ELR (cell line): ENCODE measurements at places on chromosomes 2 and 18.

GRCh38 chr18:61924550-61924949 lies 31.7 kb upstream of the RNF152 start:
- no peak for DNase-seq

DNA sequence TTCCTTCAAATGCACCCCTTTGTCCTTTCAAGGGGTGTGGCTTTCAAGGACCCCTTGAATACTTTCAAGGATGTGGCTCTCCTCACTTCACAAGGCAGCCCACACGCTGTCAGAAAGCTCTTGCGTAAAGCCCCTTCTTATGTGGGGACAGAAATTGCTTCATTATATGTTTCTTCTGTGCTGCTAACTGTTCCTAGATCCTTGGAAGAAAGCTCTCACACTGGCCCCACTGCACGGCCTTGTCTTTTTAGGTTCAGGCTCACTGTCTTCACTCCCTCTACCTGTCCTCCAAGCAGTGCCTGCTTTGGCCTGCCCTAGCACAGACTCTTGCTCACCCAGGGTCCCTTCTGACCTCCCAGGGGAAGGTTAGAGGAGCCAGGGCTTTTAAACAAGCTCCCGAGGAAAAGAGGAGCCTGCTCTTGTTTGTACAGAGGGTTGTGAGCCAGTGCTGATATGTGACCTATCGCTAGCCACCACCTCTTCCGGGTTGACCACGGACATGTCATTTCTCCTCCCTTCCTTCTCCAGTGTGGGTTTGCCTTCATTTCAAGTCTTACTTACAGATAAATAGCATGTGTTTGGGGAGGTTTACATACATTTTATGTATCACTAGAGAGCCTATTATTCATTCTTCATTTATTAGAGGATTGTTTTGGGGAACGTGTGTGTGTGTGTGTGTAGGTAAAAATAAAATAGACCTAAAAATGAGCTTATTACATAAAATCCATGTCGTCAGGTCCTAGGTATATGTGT lies 94.7 kb downstream of the RTN4 start:
- no peak for DNase-seq

GRCh38 chr2:148021886-148022285 lies 995 bp downstream of the MBD5 start:
- DNase-seq = peak; percentile 17

- no peak for DNase-seq
These were observed 1463.6 kb downstream of the LRP1B start for GRCh38 chr2:140667203-140667602.

GRCh38 chr2:121388371-121388770 lies 103.4 kb upstream of the TFCP2L1 start:
- peak; percentile 17 for DNase-seq

DNA sequence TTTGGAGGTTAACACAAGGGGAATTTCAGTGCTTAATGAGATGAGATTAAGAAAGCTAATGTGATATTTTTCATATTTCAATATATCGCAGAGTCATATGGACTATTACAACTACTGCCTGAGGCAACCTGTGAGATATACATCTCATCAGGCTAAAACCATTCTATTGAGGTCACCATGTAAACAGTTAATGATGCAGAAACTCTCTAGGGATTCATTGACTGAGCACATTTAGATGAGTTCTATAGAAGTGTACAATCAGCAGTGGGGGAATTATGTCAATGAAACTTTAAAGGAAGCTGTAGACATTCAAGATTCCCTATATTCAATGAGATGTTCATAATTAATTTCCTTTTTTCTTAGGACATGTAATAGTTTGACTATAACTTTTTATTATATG lies 687.4 kb upstream of the SYT4 start:
- no peak for DNase-seq

GRCh38 chr2:113069676-113070605 lies 2.2 kb downstream of the IL1F10 start:
- DNase-seq = no peak

- DNase-seq = no peak
These were observed 9.5 kb downstream of the AQP12A start for GRCh38 chr2:240701091-240701735.

- no peak for DNase-seq
These were observed 175.3 kb downstream of the RPIA start for GRCh38 chr2:88866756-88867155.

GRCh38 chr18:70634576-70635147 lies 345.8 kb downstream of the SOCS6 start:
- no peak for DNase-seq

GRCh38 chr2:235500761-235501672 lies 7.2 kb downstream of the AGAP1 start:
- peak; percentile 80 for DNase-seq

DNA sequence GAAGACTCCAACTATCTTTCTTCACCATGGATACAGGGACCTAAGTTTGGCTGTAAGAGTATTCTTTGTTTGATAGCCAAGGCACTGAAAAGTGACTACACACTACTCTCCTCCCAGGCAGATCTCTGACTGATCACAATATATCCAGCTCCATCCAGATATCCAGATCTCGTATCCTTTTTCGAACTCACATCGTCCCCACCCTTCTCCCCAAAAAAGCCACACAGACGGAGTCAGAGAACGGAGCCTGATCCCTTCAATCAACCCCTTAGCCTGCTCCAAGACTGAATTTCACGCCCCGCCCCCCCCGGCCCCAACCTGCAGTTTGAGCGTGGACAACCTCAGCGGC lies 533 bp downstream of the DHX57 start:
- no peak for DNase-seq

DNA sequence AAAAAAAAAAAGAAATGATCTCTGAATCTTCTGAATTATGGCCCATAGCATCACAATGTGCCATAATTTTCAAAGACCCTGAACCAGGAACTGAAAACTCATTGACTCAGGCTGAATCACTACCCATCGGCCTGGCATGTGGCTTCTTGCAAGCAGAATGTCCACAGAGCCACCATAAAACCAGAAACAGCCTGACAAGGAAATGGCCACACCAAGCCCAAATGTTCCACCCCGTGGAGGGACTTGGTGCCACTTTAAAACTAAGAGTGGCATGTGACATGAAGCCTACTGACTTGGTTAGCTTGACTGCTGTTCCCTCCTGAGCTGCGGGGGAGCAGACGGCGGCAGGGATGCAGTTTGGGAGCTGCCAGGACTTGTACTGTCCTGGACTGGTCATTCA lies 71.2 kb upstream of the RBM44 start:
- DNase-seq = peak; percentile 69

GRCh38 chr2:197158591-197159550 lies 151.7 kb downstream of the ANKRD44 start:
- DNase-seq = peak; percentile 32

- DNase-seq = peak; percentile 66
These were observed 10.6 kb downstream of the IL1F10 start for GRCh38 chr2:113078350-113078839.

GRCh38 chr2:62736899-62737559 lies 31.5 kb downstream of the EHBP1 start:
- no peak for DNase-seq

DNA sequence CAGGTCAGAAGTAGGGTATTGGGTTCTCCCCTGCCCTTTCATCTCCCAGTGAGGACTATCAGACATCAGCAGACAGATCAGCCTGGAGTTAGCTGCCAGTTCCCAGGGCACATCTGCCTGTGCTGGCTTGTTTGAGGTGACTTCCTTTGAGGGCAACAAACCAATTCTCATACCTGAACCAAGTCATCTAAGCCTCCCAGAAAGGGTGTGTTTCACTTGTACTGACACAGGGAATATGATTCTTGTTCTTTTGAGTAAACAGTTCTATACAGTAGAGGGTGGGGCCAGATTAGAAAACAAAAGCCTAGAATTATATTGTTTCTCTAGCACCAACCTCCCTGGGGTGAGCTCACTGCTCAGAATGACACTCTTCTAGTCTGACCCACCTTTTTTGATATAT lies 591.9 kb downstream of the SLC4A3 start:
- no peak for DNase-seq

- DNase-seq = no peak
These were observed 288.5 kb downstream of the NAPG start for GRCh38 chr18:10814336-10814735.

DNA sequence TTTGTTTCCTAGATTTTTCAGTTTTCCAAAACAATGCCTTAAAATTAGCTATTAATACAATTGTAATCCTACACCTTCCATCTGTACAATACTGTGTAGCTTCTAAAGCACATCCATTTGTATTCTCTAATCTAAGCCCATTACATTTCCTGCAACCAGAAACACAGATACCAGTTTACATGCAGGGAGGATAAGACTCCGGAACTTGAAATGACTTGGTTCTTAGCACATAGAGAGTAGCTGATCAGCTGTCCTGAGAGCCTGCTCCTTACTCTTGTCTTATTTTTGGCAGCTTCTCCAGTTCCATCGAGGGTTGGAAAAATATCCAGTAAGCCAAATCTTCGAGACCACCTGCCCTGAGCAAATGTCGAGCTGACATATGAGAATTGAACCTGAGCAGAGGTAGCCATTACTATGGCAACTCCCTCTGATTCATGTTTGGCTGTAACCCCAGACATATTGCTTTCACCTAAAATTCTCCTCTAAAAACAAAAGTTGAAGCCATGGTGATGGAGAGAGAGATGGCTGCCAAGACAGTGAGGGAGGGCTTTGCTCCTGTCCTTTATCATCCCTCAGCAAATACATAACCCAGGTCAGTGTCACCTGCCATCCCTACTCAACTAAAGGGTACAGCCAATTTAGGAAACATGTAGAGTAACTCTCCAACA lies 542.8 kb downstream of the IRS1 start:
- DNase-seq = peak; percentile 6

DNA sequence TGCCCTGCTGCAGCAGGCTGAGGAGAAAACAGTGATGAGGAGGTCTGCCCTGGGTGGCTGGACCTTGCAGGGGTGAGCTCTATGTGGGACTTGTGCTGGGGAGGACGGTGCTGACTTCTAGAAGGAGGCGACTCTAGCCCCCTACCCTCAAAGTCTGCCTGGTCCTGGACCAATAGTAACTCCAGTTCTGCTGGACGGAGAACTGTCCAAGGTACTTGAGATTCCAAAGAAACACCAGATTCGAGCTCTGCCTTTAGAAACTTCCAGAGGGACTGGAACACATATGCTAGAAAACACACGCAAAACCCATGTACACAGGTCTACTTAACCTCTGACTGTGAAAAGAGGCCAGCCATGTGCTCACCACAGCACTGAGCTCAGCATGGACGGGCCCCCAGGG lies 260.6 kb downstream of the TWIST2 start:
- DNase-seq = no peak

DNA sequence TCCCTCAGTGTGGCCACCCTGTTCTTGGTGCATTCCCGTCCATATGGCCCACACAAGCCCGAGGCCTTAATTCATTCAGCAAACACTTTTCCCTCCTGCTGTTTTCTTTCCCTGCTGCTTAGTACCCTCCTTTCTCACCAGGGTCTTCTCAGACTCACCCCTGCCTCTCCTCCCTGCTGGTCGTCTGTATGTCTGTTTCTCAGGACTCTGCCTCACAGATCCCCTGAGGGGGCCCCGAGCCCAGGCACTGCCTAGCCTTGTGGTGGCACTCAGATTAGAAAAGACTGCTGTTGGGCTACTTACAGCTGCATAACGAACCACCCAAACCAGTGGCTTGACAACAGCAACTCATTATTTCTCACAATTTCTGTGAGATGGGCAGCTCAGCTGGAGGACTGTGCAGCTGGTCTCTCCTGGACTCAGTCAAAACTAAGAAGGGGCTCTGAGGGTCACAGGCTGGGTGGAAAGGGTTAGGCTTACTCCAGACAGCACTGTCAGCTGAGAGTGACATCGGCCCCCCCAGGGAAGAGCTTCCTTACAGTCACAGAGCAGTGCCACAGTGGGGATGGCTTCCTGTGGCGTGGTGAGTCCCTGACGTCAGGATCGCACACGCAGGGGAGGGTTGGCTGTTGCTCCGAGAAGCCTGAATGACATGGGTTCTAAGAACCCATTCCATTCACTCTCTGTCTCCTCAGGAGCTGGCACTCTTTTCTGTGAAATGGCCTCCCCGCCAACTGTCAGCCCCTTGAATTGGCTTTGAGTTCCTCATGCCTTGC lies 139.0 kb downstream of the UXS1 start:
- no peak for DNase-seq

DNA sequence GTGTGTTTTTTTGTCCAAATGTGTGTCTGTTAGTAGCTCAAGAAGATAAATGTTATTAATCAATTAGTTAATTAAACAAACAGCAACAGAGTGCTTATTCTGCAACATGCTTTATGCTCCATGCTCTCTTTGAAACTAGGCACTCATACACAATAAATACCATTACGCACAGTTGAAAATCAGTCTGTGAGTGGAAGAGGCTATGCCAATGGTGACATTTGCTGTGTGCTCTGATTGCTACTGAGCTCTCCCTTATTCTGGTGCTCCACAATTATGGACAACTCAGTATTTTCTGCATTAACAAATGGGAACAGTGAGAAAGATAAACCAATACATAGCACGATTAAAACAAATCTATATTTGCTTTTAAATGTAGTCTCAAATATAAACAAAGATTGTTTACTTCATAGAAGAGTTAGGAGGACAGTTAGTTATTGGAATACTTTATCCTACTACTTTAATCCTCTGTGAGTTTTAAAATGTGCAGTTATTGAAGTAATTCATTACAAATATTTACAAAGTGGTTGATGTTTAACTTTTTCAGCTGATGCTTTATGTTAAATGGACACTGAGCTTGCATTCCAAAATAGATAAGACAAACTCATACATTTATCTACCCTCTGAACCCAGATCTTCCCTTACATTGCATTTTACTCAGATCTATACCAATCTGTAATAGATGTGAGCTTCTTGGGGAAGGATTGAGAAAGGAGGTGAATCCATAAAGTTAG lies 55.3 kb downstream of the NXPH2 start:
- no peak for DNase-seq

GRCh38 chr2:37934591-37935513 lies 9.8 kb downstream of the RMDN2 start:
- DNase-seq = no peak

DNA sequence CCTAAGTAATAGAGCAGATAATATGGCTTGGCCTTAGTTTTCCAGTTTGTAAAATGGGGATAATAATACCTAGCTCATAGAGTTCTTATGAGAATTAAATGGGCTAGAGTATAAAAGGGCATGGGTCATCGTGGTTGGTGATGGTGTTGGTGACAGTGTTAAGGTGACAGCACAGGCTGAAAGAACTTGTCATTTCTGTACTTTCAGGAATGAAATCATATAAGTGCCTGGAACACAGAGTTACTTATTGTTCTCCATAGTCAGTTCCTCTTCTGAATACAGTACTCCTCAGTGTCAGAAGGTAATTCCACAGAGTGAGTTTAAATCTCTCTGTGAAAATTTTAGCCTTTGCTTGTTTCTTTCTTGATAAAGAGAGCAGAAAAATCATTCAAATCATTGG lies 42.4 kb downstream of the KIF5C start:
- DNase-seq = no peak

DNA sequence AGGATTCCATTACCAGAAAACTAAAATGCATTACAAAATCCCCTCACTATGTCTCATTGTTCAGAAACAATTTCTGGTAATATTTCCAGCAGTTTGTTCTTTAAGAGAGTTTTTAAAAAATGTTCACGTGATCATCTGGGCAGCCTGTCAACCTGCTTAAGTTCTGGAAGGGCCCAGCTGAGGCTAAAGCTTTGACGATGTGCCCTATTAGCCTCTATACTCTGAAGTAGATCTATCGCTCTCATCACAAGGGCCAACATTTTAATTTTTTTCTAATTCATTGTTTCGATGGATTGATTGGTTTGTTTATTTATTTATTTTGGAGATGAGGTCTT lies 205.8 kb downstream of the PRKCE start:
- no peak for DNase-seq

- no peak for DNase-seq
These were observed 333.0 kb downstream of the CLIP4 start for GRCh38 chr2:29448096-29448688.

- DNase-seq = peak; percentile 65
These were observed 98.5 kb downstream of the SMAD7 start for GRCh38 chr18:48852292-48852691.
